ENCODE measurements at places on chromosomes 3 and 15.
A peak's percentile ranks its signal among the peaks of the same experiment; 100 is the strongest.

DNA sequence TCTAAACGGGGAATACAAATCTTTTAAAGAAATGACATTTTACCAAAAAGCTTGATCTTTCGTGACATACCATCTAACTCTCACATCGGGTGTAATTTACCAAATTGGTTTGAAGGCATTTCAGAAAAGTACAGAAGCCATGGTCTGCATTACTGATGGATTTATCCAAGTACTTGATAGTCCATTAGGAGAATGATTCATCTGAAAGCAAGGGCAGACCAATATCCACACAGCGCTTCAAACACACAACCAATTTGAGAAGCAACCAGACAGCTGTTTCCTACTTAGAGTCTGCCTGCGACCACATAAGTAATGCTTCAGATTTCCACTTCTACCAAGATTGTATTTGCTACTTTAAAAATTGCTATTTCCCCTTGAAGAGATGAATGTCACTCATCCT lies 697.6 kb upstream of the ALCAM start:
- H3K27me3 ChIP-seq = no peaks in the 10 kb centered on the region
- DNase-seq = no peak
- H3K27ac ChIP-seq = no peak overlapping the region
- no peak overlapping the region for H3K4me3 ChIP-seq
- no peaks in the 10 kb centered on the region for H3K4me1 ChIP-seq
- no peaks in the 10 kb centered on the region for H3K36me3 ChIP-seq

GRCh38 chr3:128590948-128591347 lies 59.7 kb downstream of the RPN1 start:
- no peak overlapping the region for H3K27ac ChIP-seq
- no peaks in the 10 kb centered on the region for H3K36me3 ChIP-seq
- no peak overlapping the region for H3K4me3 ChIP-seq
- no peaks in the 10 kb centered on the region for H3K27me3 ChIP-seq
- no peaks in the 10 kb centered on the region for H3K4me1 ChIP-seq

- H3K4me1 ChIP-seq = no peaks in the 10 kb centered on the region
- no peaks in the 10 kb centered on the region for H3K36me3 ChIP-seq
- no peaks in the 10 kb centered on the region for H3K27me3 ChIP-seq
- H3K4me3 ChIP-seq = no peak overlapping the region
- DNase-seq = no peak
These were observed 22.5 kb downstream of the CCDC33 start for GRCh38 chr15:74258456-74259291.

DNA sequence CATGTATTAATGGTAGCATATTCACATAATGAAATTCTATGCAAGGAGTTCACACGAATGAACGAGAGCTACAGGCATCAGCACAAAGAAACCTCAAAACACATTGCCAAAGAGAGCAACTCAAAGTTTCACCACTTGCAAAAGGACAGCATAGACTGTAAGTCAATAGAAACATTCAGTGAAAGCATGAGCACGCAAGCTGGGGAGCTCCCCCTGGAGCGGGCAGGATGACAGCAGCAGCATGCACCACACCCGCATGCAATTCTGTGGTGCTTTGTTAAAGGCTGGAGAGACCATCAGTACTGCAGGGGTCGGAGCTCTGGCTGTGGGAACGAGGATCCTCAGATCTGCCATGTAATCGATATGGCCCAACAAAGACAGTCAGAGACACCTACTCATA lies 18.7 kb downstream of the OCA2 start:
- no peak for DNase-seq
- no peaks in the 10 kb centered on the region for H3K27me3 ChIP-seq
- no peaks in the 10 kb centered on the region for H3K4me1 ChIP-seq
- H3K4me3 ChIP-seq = no peak overlapping the region
- H3K27ac ChIP-seq = no peak overlapping the region

DNA sequence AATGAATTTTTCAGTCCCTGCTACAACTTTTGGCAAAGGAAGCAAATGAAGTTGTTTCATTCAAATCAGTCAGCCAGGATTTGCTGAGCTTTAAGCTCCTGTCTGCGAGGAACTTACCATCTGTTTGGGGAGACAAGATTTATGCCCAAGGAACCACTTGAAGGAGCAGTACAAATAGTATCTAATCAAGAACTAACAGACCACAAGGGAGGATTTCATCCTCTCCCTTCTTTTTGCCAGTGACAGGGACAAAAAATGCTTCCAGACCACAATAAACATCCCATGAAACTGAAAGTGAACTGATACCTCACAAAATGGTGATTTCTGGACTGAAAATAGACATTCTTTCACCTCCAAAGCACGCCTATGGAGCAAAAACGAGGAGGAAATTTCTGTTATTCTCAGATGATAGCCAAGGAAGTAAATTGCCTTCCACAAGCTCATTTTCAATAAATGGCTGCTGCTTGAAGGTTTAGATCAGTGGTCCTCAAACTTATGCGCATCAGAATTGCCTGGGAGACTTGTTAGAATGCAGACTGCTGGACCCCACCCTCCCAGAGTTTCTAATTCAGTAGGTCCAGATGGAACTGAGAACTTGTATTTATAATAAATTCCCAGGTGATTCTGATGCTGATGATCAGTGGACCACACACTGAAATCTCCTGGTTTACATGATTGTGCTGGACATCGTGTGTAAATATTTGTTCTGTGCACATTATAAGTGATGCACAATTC lies 202.4 kb upstream of the GADL1 start:
- no peak overlapping the region for H3K4me3 ChIP-seq
- H3K36me3 ChIP-seq = no peaks in the 10 kb centered on the region
- no peak overlapping the region for H3K27ac ChIP-seq
- H3K4me1 ChIP-seq = no peaks in the 10 kb centered on the region
- DNase-seq = no peak

DNA sequence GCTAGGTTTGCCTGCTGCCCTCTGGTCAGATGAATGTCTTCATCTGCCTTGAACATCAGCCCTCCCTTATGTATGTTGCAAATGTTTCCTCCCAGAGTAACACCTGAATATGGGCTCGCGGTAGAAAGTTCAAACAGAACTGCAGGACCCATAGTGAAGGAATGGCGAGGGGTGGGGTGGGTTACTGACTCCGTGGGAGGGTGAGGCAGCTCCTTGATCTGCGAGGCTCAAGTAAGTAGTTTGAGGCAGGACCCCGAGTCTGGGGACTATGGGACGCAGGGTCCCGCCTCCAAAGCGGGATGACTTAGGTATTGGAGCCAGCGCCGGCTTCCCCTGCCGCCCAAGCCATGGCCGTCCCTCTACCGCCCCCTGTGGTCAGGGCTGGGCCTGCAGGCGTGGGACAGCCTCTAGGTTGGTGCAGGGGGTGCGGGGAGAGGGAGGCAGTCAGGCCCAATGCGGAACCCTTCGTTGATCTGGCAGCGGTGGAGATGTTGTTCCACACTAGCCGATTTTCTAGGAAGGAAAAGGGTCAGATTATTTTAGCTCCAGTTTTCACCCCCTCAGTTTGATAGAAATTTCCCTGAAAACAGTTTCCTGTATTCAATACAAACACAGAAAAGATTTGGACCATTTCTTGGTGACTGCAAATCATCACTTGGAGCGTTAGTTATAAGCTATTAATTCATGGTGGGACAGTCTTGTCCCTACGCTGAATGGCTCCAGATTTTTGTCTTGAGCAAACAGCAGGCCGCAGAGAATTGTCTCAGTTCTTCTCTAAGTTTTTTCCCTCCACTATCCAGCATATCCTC lies 72.3 kb downstream of the CORO2B start:
- H3K4me1 ChIP-seq = no peaks in the 10 kb centered on the region
- H3K4me3 ChIP-seq = no peak overlapping the region
- no peaks in the 10 kb centered on the region for H3K27me3 ChIP-seq
- H3K36me3 ChIP-seq = no peaks in the 10 kb centered on the region
- no peak overlapping the region for H3K27ac ChIP-seq
- peak; percentile 75 for DNase-seq

DNA sequence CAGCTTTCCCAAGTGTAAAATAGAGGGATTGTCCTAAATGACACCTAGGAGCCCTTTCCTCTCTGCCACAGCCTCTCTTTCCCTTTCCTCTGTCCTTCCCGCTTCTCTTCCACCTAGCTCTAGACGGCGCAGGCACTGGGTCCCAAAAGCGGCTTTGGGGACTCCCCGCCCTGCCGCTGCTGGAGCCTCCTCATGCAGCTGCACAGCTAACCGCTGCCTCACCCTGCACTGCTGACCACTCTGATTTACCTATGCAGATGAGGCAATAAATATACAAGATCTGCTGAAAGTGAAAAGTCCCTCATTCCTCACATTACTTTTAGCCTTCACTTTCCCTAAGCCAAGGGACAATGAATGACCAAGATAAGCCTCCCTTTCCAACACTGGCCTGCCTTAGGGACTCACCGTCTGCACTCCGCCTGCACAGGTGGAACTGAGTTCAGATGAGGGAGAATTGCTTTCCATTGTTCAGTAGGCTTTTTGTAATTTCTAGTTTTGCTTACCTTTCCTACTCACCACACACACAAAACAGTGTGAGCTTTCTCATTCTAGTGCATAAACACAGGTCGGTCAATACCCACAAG lies 197.5 kb upstream of the BCL6 start:
- no peak overlapping the region for H3K27ac ChIP-seq
- no peak overlapping the region for H3K4me3 ChIP-seq
- no peaks in the 10 kb centered on the region for H3K4me1 ChIP-seq
- H3K36me3 ChIP-seq = no peaks in the 10 kb centered on the region
- no peaks in the 10 kb centered on the region for H3K27me3 ChIP-seq

- DNase-seq = no peak
- H3K4me1 ChIP-seq = no peaks in the 10 kb centered on the region
- H3K36me3 ChIP-seq = no peaks in the 10 kb centered on the region
- no peak overlapping the region for H3K27ac ChIP-seq
- no peaks in the 10 kb centered on the region for H3K27me3 ChIP-seq
These were observed 137.6 kb downstream of the SI start for GRCh38 chr3:164940745-164941144.
